GM12864 (cell line): ENCODE measurements at places on chromosomes 4 and X.

- peak; percentile 1 for DNase-seq
Observed at GRCh38 chrX:76454456-76454927, 27.0 kb downstream of the MAGEE1 start.

DNA sequence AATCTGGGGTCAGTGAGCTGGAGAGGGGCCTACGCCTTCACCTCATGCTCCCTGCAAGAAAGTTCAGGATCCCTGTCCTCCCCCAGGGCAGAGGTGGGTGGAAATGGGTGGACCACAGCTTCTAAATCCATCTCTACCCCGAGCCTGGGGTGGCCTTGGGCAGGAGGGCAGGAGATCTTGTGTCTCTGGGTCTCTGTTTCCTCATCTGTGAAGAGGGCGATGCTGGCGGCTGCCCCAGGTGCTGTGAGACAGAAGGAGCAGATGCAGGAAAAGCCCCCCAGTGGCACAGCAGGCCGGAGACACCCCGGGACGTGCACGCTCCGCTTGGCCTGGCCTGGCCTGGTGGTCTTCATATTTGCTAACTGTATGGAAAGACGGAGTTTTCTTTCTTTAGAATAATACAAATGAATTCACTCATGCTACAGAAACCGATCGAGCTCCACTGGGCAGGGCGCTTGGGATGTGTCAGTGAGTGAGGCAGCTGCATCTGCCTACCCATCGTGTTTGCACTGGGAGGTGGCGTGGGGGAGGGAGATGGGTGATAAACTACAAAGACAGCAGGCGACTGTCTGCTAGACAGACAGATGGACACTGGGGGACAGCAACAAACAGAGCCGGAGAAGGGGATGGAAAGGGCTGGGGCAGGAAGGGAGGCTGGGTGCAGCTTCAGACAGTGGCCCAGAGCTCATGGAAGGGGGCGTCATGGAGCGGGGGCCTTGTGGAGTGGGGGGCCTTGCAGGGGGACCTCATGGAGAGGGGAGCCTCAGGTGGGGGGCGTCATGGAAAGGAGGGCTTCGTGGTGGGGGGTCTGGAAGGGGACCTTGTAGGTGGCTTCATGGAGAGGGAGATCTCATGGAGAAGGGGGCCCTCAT is 136.2 kb downstream of the CPZ start:
- no peak for DNase-seq

DNA sequence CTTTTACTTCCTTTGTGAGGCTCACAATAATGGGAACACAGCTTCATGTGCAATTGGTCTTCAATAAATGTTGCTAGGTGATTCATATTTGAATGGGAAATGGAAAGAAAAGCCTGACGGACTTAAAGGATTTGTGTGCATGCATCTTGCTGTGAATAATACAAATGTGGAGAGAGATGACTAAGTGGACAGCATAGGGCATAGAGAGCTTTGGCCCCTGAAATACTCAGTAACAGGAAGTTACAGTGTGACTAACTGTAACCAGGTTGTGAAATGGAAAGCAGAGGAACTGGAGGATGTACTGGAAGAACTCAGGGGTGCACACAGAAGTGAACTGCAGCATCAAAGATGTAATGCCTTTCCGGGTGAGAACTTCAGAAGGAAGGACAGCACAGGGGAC is 206.7 kb downstream of the MGST2 start:
- no peak for DNase-seq

DNA sequence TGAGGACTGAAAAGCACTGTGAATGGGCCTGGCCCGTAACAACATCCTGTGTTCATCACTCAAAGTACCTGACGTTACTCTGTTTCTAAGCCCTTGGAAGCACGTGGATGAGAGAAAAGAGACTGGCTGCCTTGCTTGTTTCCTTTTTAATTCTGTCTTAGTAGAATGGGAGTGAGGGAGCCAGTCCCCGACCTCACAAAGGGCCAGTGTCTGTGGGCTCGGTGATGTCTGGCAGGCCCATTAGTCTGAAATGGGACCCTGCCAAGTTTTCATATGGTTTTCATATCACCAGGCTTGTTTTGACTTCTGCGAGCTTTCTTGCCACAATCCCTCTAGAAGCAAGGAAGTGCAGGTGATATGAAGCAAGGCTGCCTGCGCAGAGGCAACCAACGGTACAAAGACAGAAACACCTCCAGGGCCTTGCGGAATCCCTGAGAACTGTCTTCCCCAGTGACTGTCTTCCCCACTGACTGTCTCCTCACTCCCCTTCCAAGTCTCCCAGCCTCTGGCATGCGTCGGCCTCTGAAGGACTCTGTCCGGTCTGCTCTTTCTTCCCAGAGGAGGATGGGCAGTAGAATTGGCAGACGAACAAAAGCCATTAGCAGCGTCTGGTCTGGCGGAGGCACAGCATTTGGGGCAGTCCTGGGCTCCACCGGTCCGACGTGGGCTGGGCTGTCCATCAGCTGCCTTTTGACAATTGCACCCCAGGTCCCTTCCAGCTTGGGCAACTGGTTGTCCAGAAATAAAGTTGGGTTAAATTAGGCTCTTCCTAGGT is 20.2 kb upstream of the RASL11B start:
- no peak for DNase-seq

GRCh38 chr4:183986291-183986970 is 81.3 kb downstream of the STOX2 start:
- no peak for DNase-seq

DNA sequence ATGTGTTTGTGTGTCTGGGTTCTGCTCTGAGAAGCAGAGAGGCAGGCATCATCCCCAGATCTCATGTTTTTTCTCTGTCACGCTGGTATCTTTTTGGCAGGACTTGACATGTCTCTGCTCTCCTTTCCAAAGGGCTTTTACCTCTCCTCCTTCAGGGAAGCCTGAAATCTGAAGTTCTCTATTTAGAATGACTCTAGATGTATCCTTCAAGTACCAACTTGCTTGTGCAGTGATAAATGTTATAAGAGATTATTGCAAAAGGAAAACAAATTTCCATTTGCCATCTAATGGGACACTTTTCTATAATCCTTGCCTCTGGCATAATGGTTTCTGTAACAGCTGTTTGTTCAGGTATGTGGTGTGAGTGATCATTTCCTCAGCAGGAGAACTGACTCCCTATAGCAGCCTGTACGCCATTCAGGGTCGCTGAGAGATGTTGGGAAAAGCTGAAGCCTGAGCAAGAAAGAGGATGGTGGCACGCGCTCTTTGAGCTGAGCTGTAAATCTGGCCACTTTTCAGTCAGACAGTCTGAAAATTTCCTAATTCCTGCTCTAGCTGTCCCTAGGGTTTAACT is 72.5 kb downstream of the CNGA2 start:
- DNase-seq = no peak

GRCh38 chr4:133424605-133425004 is 275.5 kb downstream of the PCDH10 start:
- no peak for DNase-seq

DNA sequence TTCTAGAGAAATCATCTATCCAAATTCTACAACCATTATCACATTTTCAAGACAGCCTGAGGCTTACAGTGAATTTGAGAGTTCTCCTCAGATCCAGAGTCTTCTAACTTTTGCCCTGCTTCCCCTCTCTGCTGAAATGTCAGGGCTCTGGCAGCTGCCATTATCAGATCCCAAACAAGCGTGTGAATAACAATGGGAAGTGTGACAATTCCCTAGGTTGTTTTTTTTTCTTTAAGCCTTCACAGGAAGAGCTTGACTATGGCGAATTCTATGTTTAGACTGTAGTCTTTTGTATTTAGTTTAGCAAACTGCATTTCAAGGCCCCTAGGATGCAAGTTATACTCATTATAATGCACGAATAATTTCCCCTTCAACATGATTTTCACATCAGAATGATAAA is 61.3 kb upstream of the KDR start:
- no peak for DNase-seq

GRCh38 chr4:119730671-119730950 is 102.0 kb upstream of the PDE5A start:
- no peak for DNase-seq

GRCh38 chrX:120468071-120468470 is 1.0 kb downstream of the LAMP2 start:
- no peak for DNase-seq

DNA sequence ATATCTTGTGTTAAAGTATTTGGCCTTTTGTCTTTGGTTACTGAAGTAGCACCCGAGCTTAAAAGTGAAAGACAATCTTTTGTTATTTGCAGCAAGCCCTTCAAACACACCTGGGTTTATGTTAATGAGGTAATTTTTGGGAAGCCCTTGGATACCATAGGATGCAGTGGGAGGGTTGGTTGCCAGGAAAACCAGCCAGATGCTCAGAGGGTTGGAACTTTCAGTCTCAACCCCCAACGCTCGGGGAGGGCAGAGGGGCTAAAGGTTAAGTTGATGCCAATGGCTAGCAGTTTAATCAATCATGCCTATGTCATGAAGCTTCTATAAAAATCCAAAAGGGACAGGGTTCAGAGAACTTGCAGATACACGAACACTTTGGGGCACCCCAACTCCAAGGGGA is 17.2 kb upstream of the GPR173 start:
- no peak for DNase-seq

DNA sequence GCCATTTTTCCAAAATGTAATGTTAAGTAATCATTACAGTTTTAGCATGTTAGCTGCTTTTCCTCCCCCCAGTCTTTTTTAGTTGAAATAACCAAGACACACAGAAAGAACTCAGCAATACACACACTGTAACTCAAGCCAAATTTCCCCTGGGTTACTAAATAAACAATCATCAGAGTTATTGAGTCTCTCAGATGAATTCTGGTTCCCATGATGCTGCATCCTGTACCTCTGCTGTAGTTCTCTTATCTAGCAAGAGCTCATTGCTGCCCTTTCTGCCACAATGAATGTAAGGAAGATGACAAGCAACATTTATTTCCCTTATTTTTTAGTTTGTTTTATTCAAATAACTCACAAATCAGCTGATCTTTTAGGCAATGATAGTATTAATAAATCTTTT is 185.1 kb downstream of the ARHGAP6 start:
- no peak for DNase-seq

DNA sequence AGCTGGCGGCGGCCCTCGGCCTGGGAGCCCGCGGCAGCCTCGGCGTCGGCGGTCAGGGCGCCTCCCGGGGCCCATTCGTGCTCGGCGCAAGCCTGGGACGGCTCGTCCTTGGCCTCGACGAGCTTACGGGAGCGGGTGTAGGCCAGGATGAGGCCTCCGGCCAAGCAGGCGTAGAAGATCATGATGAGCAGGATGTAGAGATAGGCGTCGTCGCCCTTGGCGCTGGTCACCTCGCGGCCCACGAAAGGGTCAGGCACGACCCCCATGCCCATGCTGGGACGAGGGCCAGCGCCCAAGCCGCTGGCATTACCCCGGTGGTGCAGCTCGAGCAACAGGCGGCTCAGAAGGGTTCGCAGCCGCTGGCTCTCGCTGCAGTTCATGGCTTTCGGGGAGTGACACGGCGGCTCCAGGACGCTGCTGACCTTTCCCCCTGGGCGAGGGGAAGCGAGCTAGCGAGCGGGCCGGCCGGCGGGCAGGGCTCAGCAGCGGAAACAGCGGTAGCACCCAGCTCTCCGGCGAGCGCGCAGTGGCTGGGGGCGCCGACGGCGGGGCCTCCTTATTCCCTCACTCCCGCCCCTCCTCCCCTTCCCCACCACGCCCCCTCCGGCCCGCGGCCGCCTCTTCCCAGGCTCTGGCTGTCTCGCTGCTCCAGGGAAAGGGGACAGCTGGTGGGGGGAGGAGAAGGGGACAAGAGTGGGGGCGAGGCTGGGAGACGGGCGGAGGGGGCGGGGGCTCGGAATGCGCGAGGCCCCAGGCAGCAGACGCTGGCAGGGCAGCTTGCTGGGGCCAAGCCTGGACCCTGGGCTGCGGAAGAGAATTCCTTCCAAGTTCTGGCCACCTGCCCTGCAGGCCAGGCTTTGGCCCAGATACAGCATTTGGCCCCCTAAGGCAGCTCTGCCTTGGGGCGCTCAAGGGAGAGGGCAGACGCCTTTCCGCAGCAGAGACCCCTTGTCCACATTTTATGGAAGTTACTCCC is at the start of gene KCNE5:
Gene KCNE5, minus strand, starts transcription at position 532 of the 976 bp plus-strand sequence. Its CDS starts 152 bp downstream, at position 380.
- DNase-seq = no peak

- no peak for DNase-seq
Observed at GRCh38 chr4:120355881-120356280, 289.2 kb upstream of the MAD2L1 start.

GRCh38 chrX:24513416-24513815 is 48.3 kb downstream of the PDK3 start:
- DNase-seq = peak; percentile 35

GRCh38 chr4:101175896-101176676 is 171.2 kb downstream of the PPP3CA start:
- no peak for DNase-seq

DNA sequence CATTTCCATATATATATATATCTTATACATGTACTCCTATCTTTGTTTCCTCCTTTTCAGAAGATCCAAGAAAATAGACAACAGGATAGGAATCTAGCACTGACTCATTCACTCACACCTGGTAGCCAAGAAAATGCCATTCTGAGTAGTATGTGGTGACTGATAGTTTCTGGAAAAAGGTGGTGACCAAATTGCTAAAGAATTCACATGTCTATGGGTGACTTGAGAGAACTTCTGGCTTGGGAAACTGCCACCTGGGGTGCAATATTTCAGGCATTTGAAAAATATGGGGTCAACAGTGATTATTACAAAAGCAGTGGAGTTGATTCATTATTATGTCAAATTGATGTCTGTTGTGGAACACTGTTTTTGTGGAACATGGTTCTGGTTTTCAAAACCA is 605.1 kb downstream of the PCDH18 start:
- no peak for DNase-seq

GRCh38 chr4:138941037-138941436 is 74.5 kb upstream of the NOCT start:
- DNase-seq = no peak

- DNase-seq = no peak
Observed at GRCh38 chr4:153950100-153950979, 161.5 kb upstream of the SFRP2 start.

- DNase-seq = no peak
Observed at GRCh38 chr4:170243662-170244288, 154.0 kb upstream of the AADAT start.

DNA sequence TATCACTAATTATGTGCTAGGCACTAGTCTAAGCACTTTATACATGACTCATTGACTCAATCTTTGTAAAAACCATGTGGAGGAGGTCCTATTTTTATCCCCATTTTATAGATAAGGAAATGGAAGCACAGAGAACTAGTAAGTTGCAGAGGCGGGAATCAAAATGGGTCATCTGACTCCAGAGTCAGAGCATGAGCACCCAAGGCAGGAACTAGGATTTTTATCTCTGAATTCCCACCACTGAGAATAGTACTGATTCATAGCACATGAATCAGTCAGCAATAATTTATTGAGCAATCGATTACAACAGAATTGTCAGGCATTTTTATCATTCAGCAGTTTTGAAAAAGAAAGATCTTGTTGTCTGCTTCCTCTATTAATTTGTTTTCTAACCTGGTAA is 19.3 kb downstream of the SCARB2 start:
- DNase-seq = no peak

DNA sequence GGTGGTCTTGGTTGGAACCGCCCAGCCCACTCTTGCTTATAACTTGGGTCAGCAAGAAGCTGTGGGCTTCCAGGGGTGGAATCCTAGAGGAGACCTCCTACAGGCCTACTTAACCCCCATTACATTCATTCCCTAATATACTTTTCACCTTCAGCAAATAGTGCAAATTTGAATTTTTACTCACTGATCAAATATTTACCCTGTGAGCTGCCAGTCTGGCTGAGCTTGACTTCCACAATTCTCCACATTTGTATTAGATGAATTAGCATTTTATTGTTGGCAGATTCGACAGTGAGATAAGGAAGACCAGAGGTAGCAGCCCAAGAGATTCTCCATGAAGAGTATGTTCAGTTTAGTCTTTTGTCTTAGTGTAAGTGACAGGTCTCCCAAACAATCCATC is 199.6 kb downstream of the BCOR start:
- no peak for DNase-seq
